Retinal pigment epithelial cell (primary cell): ENCODE measurements at places on chromosomes 5 and 9.

- DNase-seq, result no peak
Measured at GRCh38 chr9:90890146-90890810, 88.7 kb downstream of the SYK start.

GRCh38 chr5:172153695-172154094, 34.3 kb downstream of the STK10 start:
- DNase-seq, result no peak

GRCh38 chr5:31427724-31428309, 104.1 kb downstream of the DROSHA start:
- DNase-seq, result no peak

- DNase-seq, result no peak
Measured at GRCh38 chr5:95916687-95917085, 45.0 kb downstream of the ELL2 start.

GRCh38 chr9:136640171-136641111, 22.3 kb upstream of the EGFL7 start:
- DNase-seq, result no peak

DNA sequence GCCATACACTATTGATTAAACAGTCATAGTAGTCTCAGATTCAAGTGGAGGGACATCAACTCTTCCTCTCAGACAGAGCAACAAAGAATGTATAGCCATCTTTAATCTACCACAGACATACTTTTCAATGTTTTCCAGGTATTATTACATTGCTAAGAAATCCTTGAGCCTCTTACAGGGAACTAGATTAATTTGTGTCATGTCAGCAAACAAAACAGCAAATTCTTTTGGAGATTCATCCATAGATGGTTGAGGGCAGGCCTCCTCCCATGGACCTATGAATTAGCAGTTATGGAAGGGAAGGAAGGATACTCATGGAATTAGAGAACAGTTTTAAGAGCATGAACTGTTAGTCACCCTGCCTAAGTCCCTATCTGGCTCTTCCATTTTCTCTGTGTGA, 47.8 kb upstream of the ARRDC3 start:
- DNase-seq, result no peak

DNA sequence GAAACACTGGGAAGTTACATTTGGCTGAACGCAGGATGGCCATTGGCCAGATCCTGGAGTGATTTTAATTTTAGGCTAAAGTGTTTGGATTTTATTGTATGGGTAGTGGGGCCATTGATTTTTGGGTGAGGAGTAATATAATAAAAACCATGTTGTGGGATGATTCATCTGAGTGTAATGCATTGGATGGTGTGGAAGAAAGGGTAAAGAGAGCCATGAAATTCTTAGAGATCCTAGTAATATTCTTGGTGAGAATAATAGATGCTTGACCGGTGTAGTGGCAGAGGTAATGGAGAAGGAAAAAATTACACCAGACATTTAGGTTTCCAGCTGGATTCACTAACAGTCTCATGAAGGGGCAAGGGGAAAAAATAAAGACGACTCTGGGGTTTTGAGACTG, 158.1 kb downstream of the NPR3 start:
- no peak for DNase-seq

- no peak for DNase-seq
Measured at GRCh38 chr5:91188755-91189154, 194.4 kb downstream of the ARRDC3 start.

DNA sequence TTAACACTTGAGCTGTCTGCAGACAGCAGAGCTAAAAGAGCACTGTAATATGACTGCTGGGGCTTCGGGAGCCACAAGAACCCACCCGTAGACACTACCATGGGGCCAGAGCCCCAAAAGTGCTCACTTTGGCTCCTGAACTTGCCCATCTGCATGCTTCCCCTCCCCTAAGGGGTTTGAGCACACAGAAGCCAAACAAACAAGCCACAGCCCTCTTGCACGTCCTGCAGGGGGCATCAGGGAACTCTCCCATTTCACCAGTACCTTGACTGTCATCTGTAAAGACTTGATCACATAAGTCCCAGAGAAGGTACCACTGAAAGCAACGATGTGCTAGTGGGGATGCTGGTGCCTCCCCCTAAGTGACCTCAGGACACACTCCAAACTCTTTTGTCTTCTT, 681.8 kb downstream of the SEMA5A start:
- no peak for DNase-seq

- DNase-seq, result no peak
Measured at GRCh38 chr5:56476487-56476856, 243.3 kb upstream of the ANKRD55 start.

- DNase-seq, result no peak
Measured at GRCh38 chr5:135116160-135116561, 82.1 kb upstream of the PITX1 start.

DNA sequence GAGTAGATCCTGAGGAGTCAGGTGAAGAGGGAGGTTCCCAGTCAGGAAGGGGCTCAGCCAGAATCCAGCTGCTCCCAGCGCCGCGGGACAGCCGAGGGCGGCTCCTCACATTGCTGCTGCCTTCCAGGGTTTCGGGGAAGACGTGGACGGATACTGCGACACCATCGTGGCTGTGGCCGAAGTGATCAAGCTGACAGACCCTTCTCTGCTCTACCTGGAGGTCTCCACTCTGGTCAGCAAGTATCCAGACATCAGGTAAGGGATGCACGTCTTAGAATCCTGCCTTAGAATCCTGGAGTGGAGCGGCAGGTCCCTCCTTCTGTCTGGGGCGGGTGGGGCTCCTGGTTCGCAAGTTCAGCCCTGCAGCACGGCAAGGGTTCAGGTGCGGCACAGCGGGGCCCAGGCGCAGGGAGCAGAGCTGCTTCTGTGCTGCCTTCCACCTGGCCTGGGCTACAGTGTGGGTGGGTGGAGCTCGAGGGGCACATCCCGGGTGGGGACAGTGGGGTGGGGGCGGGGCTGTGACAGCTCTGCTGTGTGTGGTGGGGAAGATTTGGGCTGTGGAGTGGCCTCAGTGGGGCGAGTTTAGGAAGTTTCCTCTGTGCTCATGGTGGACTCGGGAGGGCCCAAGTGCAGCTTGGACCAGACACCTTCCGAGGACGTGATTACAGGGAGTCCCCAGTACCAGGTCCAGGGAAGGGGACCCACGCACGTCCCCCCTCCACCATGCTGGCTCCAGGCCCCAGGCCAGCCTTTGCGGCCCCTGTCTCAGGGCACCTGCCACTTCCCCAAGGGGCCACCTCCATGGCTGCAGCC, 22.8 kb downstream of the EXOC3 start:
- no peak for DNase-seq

DNA sequence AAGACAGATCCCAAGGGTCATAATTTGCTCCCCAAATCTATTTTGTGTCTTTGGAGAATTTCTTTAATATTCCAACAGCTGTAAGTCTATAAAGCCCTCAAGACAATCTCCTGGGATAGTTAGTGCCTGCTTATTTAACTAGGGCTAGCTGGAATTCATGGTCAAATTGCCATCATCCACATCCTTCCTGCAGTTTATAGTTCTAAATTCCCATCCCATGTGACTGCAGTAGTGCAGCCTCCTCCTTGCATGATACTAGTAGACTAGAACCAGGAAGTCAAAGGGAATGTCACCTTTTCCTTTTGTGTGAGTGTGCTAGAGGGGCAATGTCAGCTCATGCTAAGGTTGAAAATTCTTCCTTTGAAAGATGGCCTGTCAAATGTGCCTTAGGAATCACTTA, 214.8 kb upstream of the PIK3R1 start:
- DNase-seq, result no peak
